M059J (cell line): ENCODE measurements at places on chromosomes 16 and 17. TPM values are rescaled to one million over a fixed set of nuclear protein-coding genes. Genes with fewer than 3 reads are reported as not detected.

ANKS4B gene
- total RNA-seq = not detected in 2 replicates

SLC38A8 gene
- total RNA-seq = 0.42 TPM in 1 of 2 replicates, not detected in the other

GDPD1 gene
- total RNA-seq = 2.9 TPM in 1 of 2 replicates, not detected in the other

KRT222 gene
- 0.07 TPM in 1 of 2 replicates, not detected in the other for total RNA-seq

KCTD2 gene
- 18.9 and 25.1 TPM in 2 replicates for total RNA-seq

PNMT gene
- not detected in 2 replicates for total RNA-seq

TPPP3 gene
- total RNA-seq = 0.47 and 0.69 TPM in 2 replicates

C17orf50 gene
- not detected in 2 replicates for total RNA-seq

CDH8 gene
- 0.59 and 1.7 TPM in 2 replicates for total RNA-seq

PSMB3 gene
- 410 and 440 TPM in 2 replicates for total RNA-seq
